ENCODE measurements at places on chromosomes 5 and 9.
A peak's percentile ranks its signal among the peaks of the same experiment; 100 is the strongest.

DNA sequence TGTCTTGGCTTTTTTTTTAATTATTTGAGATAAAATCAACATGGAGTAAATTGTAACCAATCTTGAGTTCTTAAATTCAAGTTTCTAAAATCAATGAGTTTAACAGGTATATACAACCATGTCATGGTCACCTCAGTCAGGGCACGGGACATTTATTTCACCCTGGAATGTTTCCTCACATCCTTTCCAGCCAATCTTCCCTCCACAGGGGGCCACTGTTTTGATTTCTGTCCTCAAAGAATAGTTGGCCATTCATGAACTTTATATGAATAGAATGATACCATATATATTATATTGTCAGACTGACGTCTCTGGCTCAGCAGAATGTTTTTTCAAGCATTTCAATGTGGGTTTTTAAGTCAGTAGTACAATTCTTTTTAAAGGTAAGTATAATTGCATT is 806 bp downstream of the ZNF474 start:
- no peak for DNase-seq

GRCh38 chr9:93088656-93089015 is 7.4 kb upstream of the CARD19 start:
- no peak for DNase-seq

- no peak for DNase-seq
Observed at GRCh38 chr5:146069780-146070099, 35.6 kb downstream of the PLAC8L1 start.

GRCh38 chr9:94919376-94920098 is 193.0 kb downstream of the AOPEP start:
- DNase-seq, result no peak

- DNase-seq, result peak; percentile 26
Observed at GRCh38 chr9:88313364-88314220, 74.7 kb upstream of the SPIN1 start.

- no peak for DNase-seq
Observed at GRCh38 chr5:154758977-154759376, 3.8 kb downstream of the LARP1 start.

DNA sequence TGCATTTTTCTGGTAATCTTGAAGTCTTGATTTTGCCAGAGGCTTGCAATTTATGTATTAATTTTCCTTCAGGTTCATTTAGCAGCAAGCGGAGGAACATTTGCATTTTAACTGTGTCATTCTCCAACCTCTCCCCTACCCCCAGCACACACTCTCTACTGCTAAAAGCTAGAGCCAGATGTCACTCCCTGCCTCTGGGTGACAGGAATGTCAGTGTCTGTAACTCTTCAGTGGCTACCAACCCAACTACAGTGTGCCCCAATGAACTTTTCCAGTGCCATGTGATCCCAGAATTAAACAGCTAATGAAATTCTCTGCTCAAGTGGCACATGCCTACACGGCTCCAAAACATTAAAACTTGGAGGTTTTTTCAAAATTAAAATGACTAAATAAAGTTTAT is 260.3 kb downstream of the GOLPH3 start:
- no peak for DNase-seq

DNA sequence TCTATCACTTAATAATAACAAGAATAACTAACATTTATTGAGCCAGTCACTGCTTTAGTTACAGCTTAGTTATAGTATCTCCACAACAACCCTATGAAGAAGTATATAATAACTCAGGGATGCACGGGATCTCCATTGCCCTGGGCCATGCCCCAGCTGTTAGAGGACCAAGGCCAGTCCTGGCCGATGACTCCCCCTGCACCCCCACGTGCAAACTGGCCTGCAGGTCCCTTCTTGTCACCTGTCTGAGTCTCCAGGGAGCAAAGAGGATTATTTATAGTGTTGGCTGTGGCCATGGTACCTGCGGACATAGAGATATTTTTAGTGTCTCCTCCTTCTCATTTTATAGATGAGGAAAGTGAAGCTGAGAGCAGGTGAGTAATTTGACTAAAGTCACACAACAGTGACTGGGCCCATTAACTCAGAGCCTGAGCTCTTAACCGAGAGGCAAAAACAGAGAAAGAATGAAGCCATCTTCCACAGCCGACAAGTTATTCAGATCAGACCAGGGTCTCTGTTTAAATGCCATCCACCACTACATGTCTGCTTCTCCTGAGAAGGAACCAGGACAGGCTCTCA is 94.4 kb downstream of the TMEM215 start:
- no peak for DNase-seq

DNA sequence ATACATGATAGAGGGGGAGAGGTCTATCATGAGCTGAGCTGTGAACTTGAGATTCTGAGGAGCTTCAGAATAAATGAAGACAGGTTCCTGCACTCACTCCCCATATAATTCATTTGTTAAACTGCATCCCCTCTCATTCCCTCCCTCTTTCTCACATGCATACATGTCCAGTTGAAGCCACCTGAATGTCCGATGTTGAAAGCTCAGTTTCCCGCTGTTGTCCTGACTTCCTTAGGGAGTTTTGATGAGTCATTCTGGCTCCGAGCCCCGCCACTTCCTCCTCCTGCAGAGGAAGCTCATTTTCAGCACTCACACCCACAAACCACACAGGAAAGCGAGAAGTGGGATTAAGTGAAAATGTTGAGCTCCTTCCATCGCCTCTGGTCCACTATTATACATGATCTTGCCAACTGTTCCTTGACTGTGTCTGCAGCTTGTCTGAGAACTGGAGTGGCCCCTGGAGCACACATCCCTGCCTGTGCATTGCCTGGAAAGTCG is 121.2 kb downstream of the CEMIP2 start:
- peak; percentile 1 for DNase-seq

DNA sequence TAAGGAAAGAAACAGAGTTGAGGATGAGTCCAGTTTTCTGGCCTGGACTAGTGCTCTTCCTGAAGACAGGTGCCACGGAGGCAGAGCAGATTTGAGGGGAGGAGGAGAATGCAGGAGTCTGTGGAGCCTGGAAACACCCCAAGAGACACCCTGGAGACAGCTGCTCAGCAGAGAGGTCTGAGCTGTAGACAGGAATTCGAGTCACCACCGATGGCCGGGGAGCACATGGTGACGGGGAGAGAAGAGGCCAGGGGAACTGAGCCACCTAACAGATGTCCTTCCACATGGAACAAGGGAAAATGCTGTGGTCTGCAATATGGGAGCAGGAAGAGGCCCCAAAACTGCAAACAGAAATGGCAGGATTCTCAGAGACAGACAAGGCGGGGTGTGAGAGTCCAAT is 22.9 kb downstream of the CPLX2 start:
- no peak for DNase-seq

- no peak for DNase-seq
Observed at GRCh38 chr9:16551692-16552091, 318.8 kb downstream of the BNC2 start.

- DNase-seq, result no peak
Observed at GRCh38 chr9:13128266-13128860, 151.1 kb downstream of the MPDZ start.

GRCh38 chr5:39934830-39935229 is 510.1 kb upstream of the DAB2 start:
- DNase-seq, result no peak

GRCh38 chr9:9521033-9521779 is 1091.6 kb downstream of the PTPRD start:
- no peak for DNase-seq

DNA sequence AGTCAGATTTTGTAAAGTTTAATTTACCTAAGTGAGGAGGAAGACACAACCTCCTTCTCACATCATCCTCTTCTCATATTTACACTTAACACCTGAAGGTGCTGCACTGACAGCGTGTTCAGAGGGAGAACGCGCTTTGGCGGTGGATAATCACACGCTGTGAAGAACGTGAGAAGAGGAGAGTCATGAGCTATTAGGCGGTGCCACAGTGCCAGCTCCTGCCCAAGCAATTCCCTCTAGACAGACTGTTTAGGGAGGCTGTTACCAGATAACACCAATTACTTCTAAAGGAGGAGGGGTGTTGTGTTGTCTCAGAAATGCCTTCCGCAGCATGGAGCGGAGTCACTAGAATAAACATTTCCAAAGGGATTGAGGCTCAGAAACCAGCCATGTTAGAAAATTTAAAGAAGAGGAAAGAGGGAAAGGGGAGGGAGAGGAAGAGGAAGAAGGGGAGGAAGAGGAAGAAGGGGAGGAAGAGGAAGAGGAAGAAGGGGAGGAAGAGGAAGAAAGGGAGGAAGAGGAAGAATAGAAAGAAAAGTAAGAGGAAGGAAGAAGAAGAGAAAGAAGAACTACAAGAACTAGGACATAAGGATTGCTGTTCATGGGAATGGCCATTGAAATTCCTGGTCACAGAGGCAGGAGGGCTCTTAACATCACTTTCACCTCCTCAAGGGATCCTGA is 37.3 kb upstream of the WWC1 start:
- no peak for DNase-seq

DNA sequence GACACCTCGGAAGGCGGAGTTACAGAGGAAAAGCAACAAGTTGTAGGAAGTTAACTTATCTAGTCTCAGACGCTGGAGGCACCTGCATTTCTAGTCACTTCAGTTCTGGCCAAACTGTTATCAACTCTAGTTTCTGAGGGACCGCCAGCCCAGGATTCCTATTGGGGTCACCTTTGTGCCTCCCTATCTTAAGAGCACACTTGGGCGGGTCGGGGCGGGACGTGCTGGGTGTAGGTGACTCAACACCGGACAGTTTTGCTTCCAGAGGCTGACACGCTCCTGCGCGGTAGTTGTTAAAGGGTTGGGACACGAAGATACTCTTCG is 679 bp upstream of the KDM4C start:
- DNase-seq, result peak; percentile 50

DNA sequence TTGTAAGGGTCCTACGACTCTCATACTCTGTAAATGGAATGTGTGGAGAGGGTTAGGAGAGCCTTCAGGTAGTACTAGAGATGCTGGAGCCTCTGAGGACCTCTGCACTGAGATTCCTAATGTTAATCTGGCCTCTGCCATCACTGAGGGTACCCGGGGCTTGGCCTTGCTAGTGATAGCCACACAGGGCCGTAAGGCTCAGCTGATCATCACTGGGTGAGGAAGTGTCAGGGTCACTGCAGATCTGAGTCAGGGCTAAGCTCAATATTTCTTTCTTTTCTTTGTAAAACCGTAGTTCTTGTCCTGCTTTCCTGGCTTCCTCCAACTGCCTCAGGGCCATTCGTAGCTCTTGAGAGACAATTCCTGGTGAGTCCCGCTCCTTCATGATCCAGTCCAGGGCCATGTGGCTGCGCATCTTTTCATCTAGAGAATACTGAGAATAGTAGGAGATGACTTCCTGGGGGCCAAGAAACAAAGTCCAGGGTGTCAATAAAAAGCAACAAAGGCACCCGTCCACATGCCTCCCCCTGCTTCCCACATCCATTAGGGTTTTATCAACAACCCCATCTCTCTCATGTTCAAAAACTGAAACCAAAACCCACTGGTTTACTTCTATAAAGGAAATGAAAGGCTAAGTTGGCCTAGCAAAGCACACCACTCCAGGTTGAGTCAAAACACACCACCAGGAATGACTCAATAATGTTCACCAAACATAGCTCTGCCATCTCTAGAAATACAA is 47.7 kb downstream of the LIX1 start:
- DNase-seq, result no peak

DNA sequence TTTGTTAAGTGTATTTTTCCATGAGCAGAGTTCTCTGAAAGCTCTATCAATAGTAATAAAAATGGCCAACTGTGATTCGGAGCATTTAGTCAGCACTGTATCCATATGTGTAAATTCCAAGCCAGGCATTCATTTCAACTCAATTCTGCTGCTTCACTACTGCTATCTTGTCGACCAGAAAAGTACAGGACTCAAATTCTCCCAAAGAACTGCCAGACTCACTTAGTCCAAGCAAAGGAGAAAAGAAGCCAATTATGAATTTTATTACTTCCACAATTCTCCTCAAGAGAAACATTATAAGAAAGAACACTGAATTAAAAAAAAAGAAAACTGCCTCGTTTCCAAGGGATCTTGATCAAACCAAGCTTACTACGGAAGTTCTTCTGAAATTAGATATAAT is 906.3 kb upstream of the DMAC1 start:
- DNase-seq, result no peak

GRCh38 chr9:34651876-34652601 is at the start of gene IL11RA:
TSS of gene IL11RA (plus strand) at chr9:34652185. CDS start at chr9:34655218, 3,033 bp downstream.
- DNase-seq, result peak; percentile 39

DNA sequence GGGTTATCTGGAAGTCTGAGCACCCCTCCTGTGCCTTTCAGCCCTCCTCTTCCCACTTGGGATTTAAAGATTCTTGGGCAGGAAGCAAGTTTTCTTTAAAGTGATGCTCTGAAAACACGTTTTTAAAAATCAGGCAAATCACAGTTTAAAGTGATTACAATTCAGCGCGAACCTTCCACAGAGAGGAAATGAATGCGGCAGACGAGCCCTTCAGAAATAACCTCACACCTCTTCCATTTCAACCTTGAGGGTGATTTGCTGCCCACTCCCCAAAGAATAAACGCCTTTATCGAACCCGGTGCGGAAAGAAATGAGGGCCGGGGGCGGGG is 2.3 kb upstream of the EFNA5 start:
- no peak for DNase-seq

GRCh38 chr5:11801061-11801460 is 103.2 kb downstream of the CTNND2 start:
- no peak for DNase-seq

DNA sequence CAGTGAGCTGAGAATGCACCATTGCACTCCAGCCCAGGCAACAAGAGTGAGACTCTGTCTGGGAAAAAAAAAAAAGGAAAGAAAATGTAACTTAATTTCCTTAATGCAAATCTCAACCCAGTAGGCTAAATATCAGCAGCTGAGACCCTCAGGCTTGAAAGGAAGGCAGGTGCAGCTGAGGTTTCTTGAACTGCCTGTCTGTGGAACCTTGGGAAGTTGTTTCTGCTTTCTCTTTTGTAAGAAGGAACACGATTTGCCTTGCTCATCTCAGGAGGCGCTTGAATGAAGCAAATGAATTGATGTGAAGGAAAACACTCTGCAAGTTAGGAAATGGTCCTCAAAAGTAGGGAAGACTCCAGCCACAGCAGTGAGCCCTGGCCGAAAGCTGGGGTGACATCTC is 143.3 kb downstream of the IRX1 start:
- no peak for DNase-seq

DNA sequence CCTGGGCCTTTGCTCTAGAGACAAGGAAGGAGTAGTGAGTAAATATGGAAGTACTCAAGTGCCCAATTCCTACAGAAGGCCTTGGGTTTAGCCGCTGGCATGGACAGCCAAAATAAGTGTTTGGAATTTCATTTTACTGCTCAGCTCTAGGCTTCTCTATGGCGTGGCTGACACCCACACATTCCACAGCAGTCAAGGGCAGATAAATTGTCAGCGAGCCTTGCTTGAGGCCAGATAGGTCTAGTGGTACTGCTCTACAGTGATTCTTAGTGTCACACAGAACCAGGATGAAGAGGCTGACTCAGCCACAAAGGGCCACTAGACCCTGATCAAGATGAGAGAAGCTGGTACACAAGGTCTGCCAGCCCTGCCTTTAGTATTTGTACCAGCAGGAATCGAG is 111.0 kb upstream of the NFIB start:
- no peak for DNase-seq

DNA sequence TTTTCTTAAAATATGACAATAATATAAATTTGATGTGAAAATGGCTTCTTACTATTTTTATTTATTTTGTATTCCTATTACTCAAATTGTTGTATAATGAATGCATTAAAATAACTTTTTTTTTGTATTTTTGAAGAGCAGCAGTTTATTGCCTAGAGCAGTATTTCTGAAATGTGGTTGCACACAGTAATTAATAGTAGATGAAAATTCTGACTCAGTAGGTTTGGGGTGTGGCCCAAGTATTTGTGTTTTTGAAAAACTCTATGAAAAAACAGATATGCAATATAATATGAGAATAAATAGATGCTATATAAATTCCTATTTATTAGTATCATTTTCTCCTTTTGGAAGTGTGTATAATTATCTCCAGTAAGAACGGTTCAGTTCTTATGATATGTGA is 2225.3 kb upstream of the C9orf72 start:
- no peak for DNase-seq

- no peak for DNase-seq
Observed at GRCh38 chr5:159198063-159199036, 11.0 kb downstream of the RNF145 start.

Measured in stimulated activated CD8-positive, alpha-beta memory T cell treated with anti-CD3 and anti-CD28 coated beads, Interleukin-4, amount 100 ng/mL, for 24 hours (primary cell).